ENCODE measurements at places on chromosomes 4 and X.

DNA sequence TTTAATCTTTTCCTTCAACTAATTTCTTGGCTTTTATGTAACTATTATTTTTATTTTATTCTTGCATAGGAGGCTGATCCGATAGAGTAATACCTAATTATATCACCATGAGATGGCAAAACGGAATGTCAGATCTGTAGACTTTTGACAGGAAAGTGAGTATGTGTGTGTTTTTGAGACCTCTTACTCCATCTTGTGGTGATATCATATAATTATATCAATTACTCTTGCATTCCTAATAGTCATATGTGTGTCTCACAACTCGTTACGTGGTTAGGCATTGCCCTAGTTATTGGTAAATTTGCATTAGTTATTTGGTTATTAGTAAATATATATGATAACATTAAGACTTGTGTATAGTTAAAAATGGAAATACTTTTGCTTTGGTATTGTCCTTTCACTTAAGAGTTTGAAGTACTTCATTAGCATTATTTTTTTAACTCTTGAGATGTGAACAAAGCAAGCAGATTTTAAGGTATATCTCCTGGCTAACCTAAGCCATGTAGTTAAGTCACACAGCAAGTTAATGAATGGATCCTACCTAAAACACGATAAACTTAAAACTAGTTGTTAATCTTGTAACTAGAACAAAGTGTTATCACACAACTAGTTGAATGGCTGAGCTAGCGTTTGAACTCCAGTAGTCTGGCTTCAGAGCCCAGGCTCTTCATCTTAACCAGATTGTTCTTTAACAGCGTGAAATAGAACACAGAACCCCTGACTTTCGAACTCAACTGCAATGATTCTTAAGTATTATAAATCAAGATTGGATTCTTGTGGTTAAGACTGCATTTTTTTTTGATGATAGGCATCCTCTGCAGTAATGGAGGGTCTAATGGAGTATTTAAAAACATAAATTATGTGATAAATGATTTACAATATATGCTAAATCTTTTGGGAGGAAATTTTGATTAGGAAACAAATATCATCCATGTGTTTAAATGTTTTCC is 67.1 kb downstream of the PGRMC2 start:
- DNase-seq: peak; percentile 51

- DNase-seq: no peak
Observed at GRCh38 chr4:128661479-128661878, 148.0 kb upstream of the JADE1 start.

DNA sequence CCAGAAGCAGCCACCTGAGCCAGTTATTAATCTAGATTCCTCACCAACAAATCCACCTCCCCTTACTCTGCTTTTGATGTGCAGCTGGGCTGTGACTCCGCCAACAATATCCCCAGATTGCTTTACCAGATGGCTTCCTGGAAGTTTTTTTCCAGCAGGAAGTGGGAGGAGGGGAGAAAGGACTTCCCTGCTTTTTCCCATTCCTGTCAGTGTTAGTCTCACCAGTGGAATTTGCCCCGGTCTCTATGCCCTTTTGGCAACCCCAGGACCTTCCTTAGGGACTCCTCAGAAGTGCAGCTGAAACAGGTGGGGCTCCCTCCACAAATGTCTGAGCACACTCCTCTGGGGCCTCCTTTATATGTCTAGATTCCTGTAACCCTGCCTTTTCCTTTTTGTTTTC is 465.2 kb upstream of the IGFBP7 start:
- DNase-seq: no peak

- DNase-seq: no peak
Observed at GRCh38 chr4:141637565-141637964, 1.2 kb downstream of the IL15 start.

GRCh38 chr4:139392797-139393196 is 61.1 kb upstream of the RAB33B start:
- peak; percentile 16 for DNase-seq

GRCh38 chr4:22874334-22874912 is 181.7 kb downstream of the GBA3 start:
- DNase-seq: no peak

DNA sequence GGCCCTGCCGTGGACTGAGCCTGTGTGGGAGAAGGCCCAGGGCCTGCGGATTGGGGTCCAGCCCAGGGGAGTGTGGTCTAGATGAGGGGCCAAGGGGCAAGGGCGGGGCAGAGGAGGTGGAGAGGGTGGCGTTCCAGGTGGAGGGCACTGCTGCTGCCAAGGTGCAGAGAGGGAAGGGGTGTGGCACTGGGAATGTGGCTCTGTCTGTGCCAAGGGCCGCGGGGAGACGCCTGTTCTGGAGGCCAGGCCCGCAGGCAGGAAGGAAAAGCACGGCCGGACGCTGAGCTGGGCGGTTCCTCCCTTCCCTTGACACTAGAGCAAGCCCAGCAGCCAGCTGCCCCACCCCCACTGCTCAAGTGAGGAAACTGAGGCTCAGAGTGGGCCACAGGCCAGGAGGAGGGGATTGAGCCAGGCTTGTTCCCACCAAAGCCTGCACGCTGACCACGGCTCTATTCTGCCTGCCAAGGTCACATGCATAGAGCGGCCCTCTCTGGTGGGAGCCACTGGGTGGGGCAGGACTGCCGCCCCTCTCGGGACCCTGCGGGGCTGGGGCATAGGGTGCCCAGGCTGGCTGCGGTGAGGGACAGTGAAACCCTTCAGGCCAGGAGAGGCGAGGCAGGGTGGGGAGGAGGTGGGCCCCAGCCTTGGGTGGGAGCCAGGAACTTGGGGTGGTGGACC is 13.0 kb downstream of the SH3BP2 start:
- DNase-seq: no peak

- DNase-seq: no peak
Observed at GRCh38 chrX:42093756-42094155, 170.4 kb upstream of the CASK start.

DNA sequence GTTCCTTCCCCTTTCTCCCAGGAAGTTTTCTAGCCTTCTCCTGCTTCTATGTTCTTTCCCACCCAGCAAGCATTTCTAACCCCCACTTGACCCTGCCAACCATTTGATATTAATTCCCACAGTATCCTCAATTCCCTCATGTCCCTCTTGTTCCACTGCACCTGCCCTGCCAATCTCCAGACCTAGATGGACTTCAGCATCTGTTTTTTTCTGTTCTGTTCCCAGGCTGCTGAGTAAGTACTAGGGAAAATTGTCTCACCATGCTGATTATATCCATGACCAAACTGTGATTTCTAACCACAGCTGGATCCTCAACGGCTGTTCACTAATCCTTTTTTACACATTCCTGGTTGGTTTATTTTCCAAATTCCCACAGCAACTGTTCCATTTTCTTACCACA is 37.7 kb downstream of the CLCN5 start:
- DNase-seq: no peak

DNA sequence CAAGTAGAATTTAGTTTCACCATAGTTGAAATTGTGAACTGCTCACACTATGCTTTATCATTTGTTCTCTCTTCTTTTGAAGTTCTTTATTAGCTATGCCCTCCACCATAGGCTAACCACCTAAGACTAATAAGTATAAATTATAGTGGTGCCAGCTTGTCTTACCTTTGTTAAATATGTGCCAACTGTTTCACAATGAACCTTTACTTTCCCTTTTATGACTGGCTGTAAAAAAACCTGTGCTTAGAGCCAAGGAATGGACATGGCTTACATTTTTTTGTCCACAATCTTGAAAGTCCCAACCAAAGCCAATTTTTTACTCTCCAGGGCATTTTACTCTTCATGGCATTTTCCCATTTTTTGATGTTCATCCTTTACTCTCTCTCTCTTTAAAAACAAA is 123.5 kb upstream of the LEF1 start:
- DNase-seq: no peak

DNA sequence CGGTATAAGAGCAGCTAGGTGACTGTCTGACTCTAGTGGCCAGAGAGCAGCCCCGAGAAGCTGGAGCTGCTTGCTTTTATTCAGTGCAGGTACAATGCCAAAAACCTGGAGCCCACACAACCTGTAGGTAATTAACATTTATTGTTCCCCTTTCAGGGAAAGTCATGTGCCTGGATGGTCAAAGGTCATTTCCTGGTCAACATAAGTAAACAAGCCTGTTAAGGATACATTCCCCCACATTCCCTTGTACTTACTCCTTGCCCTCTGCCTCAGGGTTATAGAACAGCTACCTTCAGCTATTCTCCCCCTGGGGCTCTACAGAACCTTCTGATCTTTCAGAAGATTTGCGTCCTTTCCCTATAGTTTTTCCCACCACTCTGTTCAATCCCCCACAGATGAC is 253.4 kb downstream of the TMA16 start:
- peak; percentile 36 for DNase-seq

DNA sequence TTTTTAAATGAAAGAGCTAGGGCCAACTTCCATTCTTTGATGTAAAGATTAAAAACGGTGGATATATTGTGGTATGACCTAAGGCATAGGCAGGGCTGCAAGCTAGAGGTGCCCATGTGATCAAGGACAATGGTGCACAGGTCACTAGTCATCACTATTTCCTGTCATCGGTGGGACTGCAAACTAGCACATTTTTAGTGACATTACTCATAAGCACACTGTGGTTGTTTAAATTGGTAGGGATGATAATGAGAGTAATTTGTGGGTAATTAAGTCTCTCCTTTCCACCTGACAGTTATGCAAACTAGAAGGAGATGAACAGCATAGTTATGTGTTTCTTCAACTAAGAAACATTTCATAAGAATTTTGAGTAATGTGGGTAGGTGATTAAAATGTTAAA is 85.4 kb downstream of the GPRIN3 start:
- peak; percentile 52 for DNase-seq

DNA sequence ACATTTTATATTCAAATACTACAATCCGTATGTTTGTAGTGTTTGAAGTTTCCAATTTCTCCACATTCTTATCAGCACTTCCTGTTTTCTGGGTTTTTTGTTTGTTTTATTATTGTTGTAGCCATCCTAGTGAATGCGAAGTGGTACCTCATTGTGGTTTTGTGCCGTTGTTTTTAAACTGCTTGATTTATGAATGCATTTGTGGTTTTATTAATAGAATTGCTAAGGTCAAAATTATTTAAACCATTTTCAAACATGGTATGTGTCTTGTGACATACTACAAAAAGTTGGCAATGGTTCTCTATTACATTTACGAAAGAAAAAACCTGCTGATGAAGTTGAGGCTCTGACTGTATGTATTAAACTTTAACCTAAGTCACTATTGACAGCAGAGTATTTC is 780.0 kb upstream of the MAGEB2 start:
- no peak for DNase-seq

DNA sequence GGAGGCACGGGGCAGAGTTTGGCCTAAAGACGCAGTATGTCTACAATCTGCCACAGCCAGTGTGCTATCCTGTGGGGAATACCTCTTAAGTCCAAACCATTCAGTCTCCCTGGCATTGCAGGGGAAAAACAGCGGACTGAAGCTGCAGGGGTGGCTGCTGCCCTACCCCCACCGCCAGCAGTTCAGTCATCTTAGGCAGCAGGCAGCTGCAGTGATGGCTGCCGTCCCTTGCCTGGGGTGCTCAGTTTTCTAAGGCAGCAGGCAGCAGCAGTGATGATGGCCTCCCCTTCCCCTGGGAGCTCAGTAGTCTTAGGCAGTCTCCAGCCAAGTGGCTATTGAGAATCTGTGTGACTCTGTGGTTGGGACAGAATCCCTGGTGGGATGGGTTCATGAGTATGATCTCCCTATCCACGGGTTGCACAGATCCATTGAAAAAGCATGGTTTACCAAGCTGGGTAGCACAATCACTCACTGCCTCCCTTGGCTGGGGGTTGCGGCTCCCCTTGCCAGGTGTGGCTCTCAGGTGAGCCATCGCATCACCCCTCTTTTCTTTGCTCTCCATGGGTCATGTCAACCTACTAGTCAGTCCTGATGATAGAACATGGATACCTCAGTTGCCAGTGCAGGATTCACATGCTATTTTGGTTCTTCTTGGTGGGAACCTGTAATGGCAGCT is 48.9 kb upstream of the GRID2 start:
- DNase-seq: no peak

- no peak for DNase-seq
Observed at GRCh38 chr4:164894702-164895101, 17.7 kb downstream of the APELA start.

- DNase-seq: no peak
Observed at GRCh38 chr4:39636531-39637184, 2.0 kb downstream of the SMIM14 start.

GRCh38 chrX:134909261-134909660 is 81.5 kb upstream of the SMIM10 start:
- DNase-seq: no peak

GRCh38 chrX:142637206-142637605 is 388.5 kb upstream of the SPANXN4 start:
- DNase-seq: no peak

Data from trophoblast cell (in vitro differentiated cells and primary cell).